Bronchus fibroblast of lung (primary cell): ENCODE measurements at places on chromosomes 6 and 20. TPM values are rescaled to one million over a fixed set of nuclear protein-coding genes. Genes with fewer than 3 reads are reported as not detected.

The PRSS35 gene
- 2.7 and 3.0 TPM in 2 replicates for total RNA-seq

The FGD2 gene
- total RNA-seq = not detected in 2 replicates

The PLCB1 gene
- total RNA-seq = 1.6 and 1.7 TPM in 2 replicates

The PTGIS gene
- total RNA-seq = 0.15 and 0.17 TPM in 2 replicates

The PNPLA1 gene
- not detected in 2 replicates for total RNA-seq

The APOBEC2 gene
- not detected in 2 replicates for total RNA-seq

The SLC13A3 gene
- 3.3 and 6.1 TPM in 2 replicates for total RNA-seq
